ENCODE measurements at places on chromosomes 1 and 21.

- H3K27ac ChIP-seq: no peak overlapping the region
- H3K4me1 ChIP-seq: no peaks in the 10 kb centered on the region
- H3K27me3 ChIP-seq: no peaks in the 10 kb centered on the region
- no peak overlapping the region for H3K4me3 ChIP-seq
- DNase-seq: no peak
These were observed 41.9 kb upstream of the IVNS1ABP start for GRCh38 chr1:185358957-185359356.

DNA sequence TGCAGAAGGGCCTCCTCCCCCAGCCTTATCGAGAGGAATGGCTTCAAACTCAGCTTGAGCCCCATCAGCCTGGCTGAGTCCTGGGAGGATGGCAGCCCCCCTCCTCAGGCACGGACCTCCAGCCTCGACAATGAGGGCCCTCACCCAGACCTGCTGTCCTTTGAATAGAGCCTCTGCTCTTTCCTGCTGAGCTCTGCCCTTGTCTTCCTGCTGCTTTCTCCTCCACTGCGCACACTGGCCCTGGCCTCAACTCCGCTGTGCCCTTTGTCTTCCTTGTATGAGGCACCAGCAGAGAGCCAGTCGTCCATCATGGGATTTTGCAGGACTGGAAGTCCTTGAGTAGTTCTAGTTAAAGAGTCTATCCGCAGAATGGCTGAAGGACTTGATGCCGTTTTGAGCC lies 2.0 kb downstream of the C1orf226 start:
- no peaks in the 10 kb centered on the region for H3K36me3 ChIP-seq
- H3K4me1 ChIP-seq: no peaks in the 10 kb centered on the region
- no peaks in the 10 kb centered on the region for H3K27me3 ChIP-seq
- no peak overlapping the region for H3K27ac ChIP-seq

DNA sequence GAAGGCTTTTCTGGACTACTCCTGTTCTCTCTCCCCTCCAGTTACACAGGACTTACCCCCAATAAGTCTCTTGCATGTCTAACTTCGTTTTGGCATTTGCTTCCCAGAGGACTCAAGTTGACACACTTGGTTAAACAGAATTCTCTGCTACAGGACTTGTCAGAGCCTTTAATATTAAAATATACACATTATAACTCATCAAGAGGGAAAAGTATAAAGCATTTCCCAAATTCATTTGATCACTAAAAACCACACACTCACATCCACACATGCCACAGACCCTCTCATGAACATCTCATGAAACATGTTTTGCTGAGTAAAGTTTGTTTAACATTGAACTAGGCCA lies 8.7 kb upstream of the CAPN2 start:
- H3K27ac ChIP-seq: no peak overlapping the region
- H3K4me1 ChIP-seq: peaks cover 30% of the 10 kb centered on the region
- no peak overlapping the region for H3K4me3 ChIP-seq

DNA sequence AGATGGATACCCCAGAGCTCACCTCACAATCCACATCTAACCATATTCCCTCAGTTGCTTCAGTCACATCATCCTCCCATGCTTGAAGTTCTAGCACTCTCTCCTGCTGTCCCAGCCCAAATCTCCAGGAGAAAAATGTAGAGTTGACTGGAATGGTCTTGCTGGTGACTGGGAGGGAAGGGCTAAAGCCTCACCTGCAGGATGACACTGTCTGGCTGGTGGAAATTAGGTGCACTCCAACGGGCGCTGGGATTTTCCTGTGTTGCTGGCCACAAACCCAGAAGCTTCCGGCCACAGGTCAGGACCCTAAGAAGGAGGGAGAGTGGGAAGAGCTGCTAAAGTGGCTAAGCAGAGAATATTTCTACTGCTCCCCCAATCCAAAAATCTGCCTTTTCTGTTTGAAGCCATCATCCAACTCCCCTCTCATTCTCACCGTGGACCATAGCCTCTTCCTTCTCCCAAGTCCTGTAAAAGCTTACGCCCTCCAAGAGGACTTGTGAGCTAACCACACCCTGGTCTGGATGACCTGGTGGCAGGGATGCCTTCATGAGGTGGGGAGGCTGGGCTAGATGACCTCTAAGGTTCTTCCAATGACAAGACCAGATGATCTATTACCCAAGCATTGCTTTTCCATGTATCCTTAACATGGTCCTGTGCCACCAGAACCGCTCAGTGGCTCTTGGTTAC lies 37.5 kb upstream of the PPP1R15B start:
- H3K27ac ChIP-seq: no peak overlapping the region
- no peak for DNase-seq
- H3K4me3 ChIP-seq: no peak overlapping the region

DNA sequence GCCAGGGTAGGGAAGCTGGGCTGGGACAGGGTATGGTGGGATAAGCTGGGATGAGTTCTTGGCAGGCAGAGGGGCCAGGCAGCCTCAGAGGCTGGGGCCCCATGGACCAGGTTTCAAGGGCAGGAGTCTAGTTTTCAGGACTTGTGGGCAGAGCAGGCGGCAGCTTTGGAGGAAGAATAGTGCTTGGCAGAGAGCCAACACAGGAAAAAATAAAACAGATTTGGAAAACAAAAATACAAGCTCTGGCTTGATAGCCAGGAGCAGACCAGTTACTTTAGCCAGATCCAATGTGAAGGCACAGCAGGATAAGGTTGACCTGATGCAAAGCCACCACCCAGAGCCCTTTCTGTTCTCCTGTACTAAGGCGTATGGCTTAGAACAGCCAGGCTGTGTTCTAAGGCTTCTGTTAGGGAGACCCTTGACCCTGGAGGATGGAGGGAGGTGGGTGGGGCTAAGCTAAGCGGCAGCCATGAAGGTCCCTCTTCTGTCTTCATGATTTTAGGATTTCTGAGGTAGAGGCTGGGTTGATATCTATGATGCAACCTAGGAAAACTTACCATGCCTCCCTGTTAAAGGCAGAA lies 5.5 kb downstream of the TRAF5 start:
- H3K4me3 ChIP-seq: no peak overlapping the region
- peaks cover 6% of the 10 kb centered on the region for H3K4me1 ChIP-seq
- no peak for DNase-seq

DNA sequence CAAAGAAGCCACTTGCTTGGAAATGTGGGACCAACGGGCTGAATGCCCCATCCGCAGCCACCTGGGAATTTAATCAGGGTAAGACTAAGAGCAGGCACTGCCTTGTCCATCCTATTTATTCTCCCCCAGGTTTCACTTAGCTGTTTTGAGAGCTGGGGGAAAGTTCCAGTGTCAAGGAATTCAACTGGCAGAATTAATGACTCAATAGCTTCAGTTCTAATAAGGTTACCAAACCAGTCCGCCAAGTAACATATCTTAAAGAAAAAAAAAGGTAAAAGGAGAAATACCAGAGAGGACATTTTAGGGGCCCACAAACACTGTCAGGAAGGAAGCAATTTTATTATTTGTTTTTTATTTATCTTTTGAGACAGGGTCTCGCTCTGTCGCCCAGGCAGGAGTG lies 157.6 kb upstream of the SOD1 start:
- no peaks in the 10 kb centered on the region for H3K27me3 ChIP-seq
- no peaks in the 10 kb centered on the region for H3K36me3 ChIP-seq
- no peak overlapping the region for H3K27ac ChIP-seq
- H3K4me1 ChIP-seq: no peaks in the 10 kb centered on the region
- no peak for DNase-seq
- H3K4me3 ChIP-seq: no peak overlapping the region

GRCh38 chr1:92356956-92357355 lies 58.1 kb downstream of the RPAP2 start:
- H3K27ac ChIP-seq: no peak overlapping the region
- no peak overlapping the region for H3K4me3 ChIP-seq
- H3K4me1 ChIP-seq: no peaks in the 10 kb centered on the region
- H3K27me3 ChIP-seq: no peaks in the 10 kb centered on the region

DNA sequence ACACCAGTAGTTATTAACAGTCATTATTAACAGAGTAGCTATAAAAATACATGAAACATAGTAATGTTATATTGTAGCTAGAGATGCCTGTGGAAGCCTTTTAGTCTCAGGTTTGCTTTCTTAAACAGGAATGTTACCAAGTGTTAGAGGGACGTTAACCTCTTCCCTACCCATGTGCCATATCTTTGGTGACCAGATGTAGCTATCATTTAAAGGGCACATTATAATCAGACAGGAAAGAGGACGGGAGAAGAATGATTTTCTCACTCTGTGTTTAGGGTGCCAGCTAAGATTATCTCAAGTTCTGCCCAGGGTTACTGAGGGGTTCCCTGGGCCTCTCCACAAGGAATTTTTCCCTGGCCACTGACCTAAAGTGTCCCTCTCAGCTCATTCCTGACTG lies 20.9 kb upstream of the UBL4B start:
- no peak overlapping the region for H3K27ac ChIP-seq
- no peak overlapping the region for H3K4me3 ChIP-seq
- no peaks in the 10 kb centered on the region for H3K36me3 ChIP-seq
- peaks cover 16% of the 10 kb centered on the region for H3K27me3 ChIP-seq

All from cardiac muscle cell (in vitro differentiated cells and primary cell).